ENCODE measurements at places on chromosomes 11 and 22.

GRCh38 chr11:85517272-85517671, 109.9 kb downstream of the DLG2 start:
- no peak for DNase-seq

- peak; percentile 87 for DNase-seq
Measured at GRCh38 chr22:39954584-39955055, 5.6 kb upstream of the TMA7B start.

GRCh38 chr11:837189-837989, 4.6 kb downstream of the CD151 start:
- no peak for DNase-seq

GRCh38 chr22:25402160-25402500, 162.3 kb upstream of the GRK3 start:
- no peak for DNase-seq

DNA sequence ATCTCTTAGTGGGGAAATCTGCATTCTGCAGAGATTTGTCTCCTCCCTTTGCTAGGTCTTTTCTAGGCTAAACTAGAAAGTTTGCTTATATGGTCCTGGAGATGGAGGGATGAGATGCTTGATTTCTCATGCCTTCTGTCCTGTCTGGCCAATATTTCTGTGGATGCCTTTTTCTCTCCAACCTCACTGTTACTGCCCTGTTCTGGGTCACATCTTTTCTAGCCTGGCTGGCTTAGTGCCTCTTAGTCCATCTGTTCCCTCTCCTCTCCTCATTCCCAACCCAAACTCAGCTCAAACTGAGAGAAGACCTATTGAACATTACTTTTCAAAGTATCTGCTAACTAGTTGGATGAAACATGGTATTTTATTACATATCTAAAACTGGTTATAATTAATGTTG, 62.0 kb downstream of the RRM1 start:
- DNase-seq = no peak

- no peak for DNase-seq
Measured at GRCh38 chr11:79374727-79375126, 66.1 kb downstream of the TENM4 start.

- DNase-seq = no peak
Measured at GRCh38 chr22:47158457-47158856, 396.0 kb downstream of the TBC1D22A start.

DNA sequence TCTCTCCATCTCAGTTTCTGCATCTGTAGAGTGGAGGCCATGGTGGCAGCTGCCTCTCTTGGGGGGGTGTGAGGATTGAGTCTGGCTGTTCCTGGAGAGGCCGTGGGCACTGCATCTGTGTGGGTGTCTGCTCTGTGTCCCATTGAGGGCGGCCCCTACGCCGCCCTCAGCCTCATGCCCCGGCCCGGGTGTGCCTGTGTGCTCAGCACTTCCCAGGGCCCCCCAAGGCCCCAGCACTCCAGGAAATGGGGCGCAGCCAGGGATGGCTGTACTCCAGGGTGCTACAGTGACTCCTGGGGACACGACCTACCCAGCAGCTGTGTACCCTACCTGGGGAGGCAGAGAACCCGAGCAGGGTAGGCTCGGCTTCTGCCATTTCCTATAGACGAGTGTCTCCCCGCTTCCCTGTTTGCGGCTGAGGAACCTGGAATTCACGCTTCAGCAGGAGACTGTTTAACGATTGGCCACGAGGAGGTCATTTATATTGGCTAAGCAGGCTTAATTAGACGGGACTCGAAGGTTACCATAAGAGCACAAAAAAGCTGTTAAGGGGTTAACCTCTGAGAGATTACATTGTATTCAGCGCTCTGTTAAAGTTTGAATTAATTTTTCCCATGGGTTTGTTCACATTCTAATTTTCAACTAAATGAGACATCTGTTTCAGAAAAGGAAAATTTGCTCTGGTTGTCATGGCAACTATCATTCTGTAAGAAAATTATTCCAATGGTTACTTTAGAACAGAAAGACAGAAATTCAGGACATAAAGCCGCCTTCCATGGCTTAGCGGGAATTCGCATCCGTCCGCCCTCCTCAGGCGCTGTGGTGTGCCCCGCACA, 76.4 kb downstream of the MPPED1 start:
- DNase-seq = no peak

DNA sequence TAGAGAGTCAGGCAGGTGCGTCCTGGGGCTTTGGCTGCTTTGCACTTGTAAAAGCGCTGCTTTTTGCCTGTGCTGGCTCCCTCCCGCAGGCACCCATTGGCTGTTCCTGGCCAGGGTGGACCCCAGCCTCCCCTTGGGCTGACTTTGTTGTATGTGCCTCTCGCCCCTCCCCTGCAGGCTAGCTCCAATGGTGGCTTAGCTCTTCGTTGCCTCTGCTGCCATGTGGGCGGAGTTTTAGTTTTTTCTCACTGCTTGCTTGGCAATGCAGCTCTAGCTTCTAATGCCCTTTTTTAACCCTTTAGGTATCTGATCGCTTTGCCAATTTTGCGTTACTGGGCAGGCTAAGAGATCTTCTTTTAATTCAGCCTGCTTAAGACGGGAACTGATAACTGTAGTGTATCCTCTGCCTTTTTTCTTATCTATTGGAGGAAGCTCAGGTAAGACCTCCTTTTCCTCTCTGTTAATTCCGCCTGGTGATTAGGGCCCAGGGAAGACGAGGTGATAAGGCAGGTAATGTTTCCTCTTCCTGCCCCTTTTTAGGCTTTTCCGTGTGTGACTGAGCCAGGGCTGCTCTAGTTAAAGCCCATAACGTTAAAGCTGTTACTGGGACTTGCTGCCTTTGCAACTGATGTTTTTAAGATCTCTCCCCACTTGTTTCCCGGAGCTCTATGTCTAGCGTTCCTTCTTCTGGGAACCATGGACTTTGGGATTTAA, 11.7 kb upstream of the GLYATL1 start:
- DNase-seq = peak; percentile 28

DNA sequence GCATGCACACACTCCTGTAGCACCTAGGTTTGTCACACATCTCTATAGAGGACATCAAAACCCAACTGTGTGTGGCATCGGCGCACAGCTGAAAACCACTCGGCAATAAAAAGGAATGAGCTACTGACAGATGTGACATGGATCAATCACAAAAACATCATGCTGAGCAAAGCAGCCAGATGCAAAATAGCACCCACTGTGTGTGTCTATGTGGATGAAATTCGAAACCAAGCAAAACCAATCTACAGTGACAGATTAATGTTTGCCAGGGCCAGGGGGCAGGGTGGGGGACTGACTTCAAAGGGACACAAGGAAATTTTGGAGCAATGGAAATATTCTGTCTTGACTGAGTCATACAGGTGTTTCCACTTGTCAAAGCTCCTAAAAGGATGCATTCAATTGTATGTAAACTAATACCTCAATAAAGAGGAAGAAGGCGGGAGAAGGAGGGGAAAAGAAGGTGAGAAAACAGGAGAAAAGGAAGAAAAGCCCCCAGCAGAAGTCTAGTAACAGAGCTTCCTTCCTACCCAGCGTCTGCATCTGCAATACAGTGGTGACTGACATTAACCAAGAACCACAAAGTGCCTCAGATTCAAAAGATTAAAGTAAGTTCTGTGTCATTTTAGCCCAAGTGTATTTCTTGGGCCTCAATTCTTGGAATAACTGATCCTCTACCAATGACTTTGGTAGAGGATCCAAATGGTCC, 49.8 kb downstream of the PACSIN2 start:
- no peak for DNase-seq

GRCh38 chr22:24188705-24189248, 7.5 kb downstream of the SUSD2 start:
- no peak for DNase-seq

DNA sequence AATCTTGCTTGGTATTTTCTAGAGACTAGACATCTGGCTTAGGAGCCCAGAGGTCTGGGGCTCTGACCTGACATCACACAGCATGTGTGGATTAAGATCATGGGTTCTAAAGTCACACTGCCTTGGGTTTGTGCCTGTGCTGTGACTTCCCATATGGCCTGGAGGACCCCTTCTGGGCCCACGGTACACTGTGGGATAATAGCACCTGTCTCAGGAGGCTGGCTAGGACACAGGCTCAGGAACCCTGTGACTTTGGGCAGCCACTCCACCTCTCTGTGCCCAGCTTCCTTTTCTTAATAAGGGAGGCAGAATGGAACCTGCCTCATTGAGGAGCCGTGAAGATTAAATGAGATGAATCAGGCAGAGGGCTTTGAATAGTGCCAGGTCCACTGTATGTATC, 99.2 kb upstream of the B3GAT1 start:
- no peak for DNase-seq

- DNase-seq = peak; percentile 64
Measured at GRCh38 chr22:35966314-35967045, 62.1 kb downstream of the RBFOX2 start.

DNA sequence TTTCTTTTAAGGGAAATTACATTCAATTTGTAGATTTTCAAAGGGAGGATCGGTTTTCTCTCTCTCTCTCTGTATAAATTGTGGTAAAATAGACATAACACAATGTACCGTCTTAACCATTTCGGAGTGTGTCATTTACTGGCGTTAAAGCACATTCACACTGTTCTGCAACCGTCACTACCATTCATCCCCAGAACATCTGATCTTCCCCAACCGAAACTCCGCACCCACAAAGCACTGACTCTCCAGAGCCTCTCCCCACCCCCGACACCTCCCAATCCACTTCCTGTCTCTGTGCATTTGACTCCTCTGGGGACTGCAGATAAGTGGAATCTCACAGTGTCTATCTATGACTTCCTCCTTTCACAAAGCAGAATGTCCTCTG, 15.9 kb upstream of the GRAMD4 start:
- DNase-seq = no peak

- no peak for DNase-seq
Measured at GRCh38 chr11:110565357-110566336, 135.9 kb downstream of the FDX1 start.
